Stimulated activated CD4-positive, alpha-beta T cell treated with anti-CD3 and anti-CD28 coated beads, Interleukin-15, amount 100 ng/mL, for 24 hours (primary cell): ENCODE measurements at places on chromosomes 1 and 21.
A peak's percentile ranks its signal among the peaks of the same experiment; 100 is the strongest.

DNA sequence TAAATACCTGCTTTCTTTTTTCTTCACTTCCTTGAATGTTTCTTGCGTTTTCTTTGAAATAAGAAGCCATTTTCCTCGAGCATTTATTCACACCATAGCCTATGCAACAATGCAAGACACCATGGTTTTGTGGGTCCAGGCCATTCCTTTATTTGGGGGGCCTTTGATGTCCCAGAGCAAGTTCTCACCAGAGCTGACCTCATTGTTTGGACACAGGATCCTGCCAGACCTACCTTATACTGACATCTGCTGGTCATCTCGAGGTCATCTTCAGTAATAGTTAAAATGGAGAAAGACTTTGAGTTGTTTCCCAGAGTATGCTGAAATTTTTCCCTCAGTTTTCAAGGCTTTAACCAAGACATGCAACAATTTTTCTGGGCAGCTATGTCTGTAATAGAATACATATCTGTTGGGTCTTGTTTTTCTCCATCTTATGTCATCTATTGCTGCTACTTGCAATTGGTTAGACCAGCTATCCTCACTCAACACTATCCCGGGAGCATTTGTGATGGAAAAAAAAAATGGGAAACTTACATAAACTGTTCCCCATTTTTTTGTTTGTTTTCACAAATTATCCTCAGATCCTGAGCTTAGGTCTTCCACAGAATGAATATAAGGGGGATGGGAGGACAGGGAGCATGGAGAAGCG is 34.0 kb upstream of the BACE2 start:
- no peak for DNase-seq

GRCh38 chr1:55927702-55928290 is 651.6 kb downstream of the PLPP3 start:
- DNase-seq = no peak

DNA sequence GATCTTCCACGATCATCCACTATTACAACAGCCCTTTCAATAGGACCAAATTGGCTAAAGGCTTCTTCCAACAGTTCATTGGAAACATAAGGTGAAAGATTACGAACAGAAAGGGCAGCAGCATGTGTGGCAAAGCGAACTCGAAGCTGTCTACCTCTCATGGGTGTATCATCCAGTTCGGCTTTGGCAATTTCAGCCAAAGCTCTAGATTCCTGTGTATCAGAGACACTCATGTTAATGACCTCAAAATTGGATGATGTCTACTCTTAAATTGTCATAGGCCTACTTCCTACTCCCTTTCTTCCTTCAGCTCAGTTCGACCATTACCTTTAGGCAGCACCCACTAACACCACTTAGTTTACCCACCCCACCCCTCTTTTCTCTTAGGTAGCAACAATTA is 2.2 kb downstream of the SFPQ start:
- no peak for DNase-seq

GRCh38 chr1:32464716-32465577 is at the start of gene ZBTB8B:
ZBTB8B (plus strand) TSS chr1:32465072; CDS start chr1:32470625, 5,553 bp downstream.
- peak; percentile 65 for DNase-seq

- DNase-seq = no peak
These were observed 76.2 kb upstream of the TEKT2 start for GRCh38 chr1:36007741-36008140.

GRCh38 chr1:109787845-109788601 is 24.3 kb upstream of the EPS8L3 start:
- no peak for DNase-seq

DNA sequence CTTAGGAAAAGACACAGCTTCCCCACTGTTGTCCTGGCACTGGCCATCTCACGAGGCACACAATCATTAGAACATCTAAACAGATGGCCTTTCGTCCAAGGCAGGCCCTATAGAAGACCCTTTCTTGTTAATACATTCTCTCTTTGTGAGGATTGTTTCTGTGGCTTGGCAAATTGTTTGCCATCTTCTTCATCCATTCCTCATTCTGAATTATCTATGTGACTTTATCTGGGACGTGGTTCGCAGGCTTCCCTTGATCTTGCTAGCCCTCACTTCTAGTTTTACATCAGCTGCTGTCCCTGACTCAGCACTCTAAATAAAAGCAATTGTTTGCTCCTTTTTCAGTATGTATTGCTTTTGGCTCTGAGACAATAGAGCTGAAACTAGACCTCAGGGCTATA is 101.1 kb upstream of the ZC3H11B start:
- no peak for DNase-seq

GRCh38 chr1:6249739-6250689 is 6.0 kb downstream of the HES3 start:
- no peak for DNase-seq

- no peak for DNase-seq
These were observed 17.4 kb downstream of the ATP1A4 start for GRCh38 chr1:160168609-160169369.

- no peak for DNase-seq
These were observed 7.9 kb downstream of the RXRG start for GRCh38 chr1:165436994-165437393.
